ENCODE measurements at places on chromosomes 12 and 14. TPM values are rescaled to one million over a fixed set of nuclear protein-coding genes. Genes with fewer than 3 reads are reported as not detected.
A peak's percentile ranks its signal among the peaks of the same experiment; 100 is the strongest.

Gene TBX5
- not detected for total RNA-seq

Gene NXPH4
- 10.6 TPM for total RNA-seq

Gene ISCA2
- total RNA-seq, result 28.5 TPM

- no peak overlapping the region for H3K27ac ChIP-seq
- no peak overlapping the region for H3K4me3 ChIP-seq
- H3K27me3 ChIP-seq, result no peaks in the 10 kb centered on the region
- DNase-seq, result no peak
- no peaks in the 10 kb centered on the region for H3K36me3 ChIP-seq
These were observed 410.3 kb downstream of the PCNX1 start for GRCh38 chr14:71317385-71318096.

GRCh38 chr12:530308-530707, 70.6 kb downstream of the B4GALNT3 start:
- no peak overlapping the region for H3K27ac ChIP-seq
- H3K4me1 ChIP-seq, result peaks cover 7% of the 10 kb centered on the region
- DNase-seq, result no peak
- H3K27me3 ChIP-seq, result no peaks in the 10 kb centered on the region
- H3K4me3 ChIP-seq, result no peak overlapping the region

GRCh38 chr12:52879394-52880351, 25.2 kb downstream of the KRT8 start:
- H3K36me3 ChIP-seq, result no peaks in the 10 kb centered on the region
- no peak overlapping the region for H3K4me3 ChIP-seq
- DNase-seq, result peak; percentile 88
- H3K27me3 ChIP-seq, result no peaks in the 10 kb centered on the region
- peaks cover 27% of the 10 kb centered on the region for H3K4me1 ChIP-seq

- H3K4me3 ChIP-seq, result peak overlapping the region; percentile 23
- peak overlapping the region; percentile 95 for H3K27ac ChIP-seq
- H3K4me1 ChIP-seq, result peaks cover 43% of the 10 kb centered on the region
- no peaks in the 10 kb centered on the region for H3K27me3 ChIP-seq
- DNase-seq, result no peak
These were observed 16.6 kb downstream of the KCTD10 start for GRCh38 chr12:109460538-109460937.

Measured in Caco-2 (cell line).